Activated CD4-positive, alpha-beta T cell treated with anti-CD3 and anti-CD28 coated beads, Interleukin-2, amount 10 ng/mL, durations not matched to agents 7 days and 5 days (primary cell): ENCODE measurements at places on chromosomes 12 and 14. TPM values are rescaled to one million over a fixed set of nuclear protein-coding genes. Genes with fewer than 3 reads are reported as not detected.

The TMEM106C gene
- 145 TPM for total RNA-seq

The ANG gene
- total RNA-seq, result 1.6 TPM

- DNase-seq, result no peak
These were observed 35.2 kb upstream of the RIC8B start for GRCh38 chr12:106739318-106739717.

DNA sequence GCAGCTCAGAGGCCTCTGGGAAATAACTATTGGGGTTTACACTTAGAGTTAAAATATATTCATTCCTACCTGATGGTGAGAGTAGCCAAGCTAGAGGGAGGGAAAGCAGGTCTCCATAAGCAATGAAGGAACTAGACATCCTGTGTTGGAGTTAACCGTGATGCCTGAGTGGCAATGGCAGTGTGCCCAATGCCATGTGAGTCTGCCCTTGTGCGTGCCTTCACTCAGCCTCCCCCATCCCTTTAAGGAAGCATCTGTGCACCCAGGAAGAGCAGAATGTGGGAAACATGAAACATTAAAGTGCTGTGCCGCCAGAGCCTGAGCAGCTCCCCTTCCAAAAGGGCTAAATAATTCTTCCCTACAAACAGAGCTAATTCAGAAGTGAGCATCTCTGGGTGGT, 76.3 kb downstream of the COX16 start:
- no peak for DNase-seq

GRCh38 chr14:90836692-90837063, 20.4 kb upstream of the TTC7B start:
- DNase-seq, result no peak

GRCh38 chr12:11669348-11669747, 19.9 kb downstream of the ETV6 start:
- DNase-seq, result no peak

DNA sequence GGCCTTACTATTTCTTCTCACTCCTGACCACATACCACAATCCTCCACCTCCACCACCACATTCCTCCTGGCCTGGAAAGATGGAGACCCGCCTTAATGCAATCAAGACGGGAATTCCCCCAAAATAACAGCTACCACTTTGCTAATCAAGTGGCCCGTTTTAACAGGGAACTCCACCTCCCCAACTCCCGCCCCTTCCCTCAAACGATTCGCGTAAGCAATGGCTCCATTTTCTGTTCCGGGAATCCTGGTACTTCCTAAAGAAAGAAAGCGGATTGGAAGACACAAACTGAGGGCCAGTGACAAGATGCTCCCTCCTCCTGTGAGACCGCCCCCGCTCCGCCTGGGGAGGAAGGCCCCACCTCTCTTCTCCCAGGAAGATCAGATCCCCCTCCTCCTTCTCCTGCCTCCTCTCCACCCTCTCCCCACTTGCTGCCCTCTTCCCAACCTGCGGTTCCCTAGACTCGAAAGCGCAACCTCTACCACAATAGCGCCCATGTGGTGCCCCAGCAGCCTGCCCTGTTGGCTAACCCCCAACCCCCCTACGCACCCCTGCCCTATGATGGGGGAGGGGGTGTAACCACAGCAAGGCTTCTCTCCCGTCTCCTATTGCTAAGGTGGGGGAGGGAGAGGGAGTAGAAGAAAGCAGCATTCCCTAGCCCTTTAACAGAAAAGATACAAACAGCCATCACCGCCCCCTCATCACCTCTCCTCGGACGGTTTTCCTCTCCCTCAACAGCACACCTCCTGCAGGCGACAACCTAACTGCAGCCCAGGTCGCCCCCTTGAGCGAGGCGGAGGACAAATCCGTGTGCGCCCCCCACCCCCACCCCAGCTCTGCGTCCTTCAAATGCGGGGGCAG, 777 bp downstream of the ARF3 start:
- DNase-seq, result no peak

GRCh38 chr12:103799857-103800771, 40.9 kb downstream of the NT5DC3 start:
- no peak for DNase-seq

GRCh38 chr14:61570549-61571290, 124.6 kb upstream of the HIF1A start:
- no peak for DNase-seq

DNA sequence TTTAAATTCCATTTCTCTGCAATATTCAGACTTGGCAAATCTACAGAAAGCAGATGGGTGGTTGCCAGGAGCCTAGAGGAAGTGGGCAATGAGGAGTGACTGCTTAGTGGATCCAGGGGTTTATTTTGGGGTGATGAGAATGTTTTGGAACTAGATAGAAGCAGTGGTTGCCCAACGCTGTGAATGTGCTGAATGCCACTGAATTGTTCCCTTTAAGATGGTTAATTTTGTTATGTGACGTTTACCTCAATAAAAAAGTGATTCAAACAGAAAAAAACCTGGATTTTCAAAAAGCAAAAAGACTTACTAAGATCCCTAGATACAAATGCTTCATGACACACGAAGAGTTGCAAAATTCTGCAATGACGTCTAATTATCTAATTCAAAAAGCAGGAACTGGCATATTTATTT, 34.2 kb downstream of the DAO start:
- DNase-seq, result no peak

The PLA2G1B gene
- total RNA-seq, result not detected

The CARMIL3 gene
- 1.1 TPM for total RNA-seq

- no peak for DNase-seq
These were observed 653.3 kb upstream of the MIS18BP1 start for GRCh38 chr14:45906257-45906656.

The KRT7 gene
- 2.5 TPM for total RNA-seq

DNA sequence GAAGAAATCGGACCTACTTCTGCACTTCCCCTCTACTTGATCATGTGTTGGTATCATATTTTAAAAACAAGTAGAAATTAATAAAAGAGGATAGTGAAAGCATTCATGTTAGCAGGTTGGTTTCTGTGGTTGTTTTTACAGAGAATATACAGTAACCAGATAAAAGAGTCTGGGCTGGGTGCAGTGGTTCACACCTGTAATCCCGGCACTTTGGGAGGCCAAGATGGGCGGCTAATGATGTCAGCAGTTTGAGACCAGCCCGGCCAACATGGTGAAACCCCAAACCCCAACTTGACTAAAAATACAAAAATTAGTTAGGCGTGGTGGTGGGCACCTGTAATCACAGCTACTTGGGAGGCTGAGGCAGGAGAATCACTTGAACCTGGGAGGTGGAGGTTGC, 55.9 kb downstream of the LRP6 start:
- peak; percentile 49 for DNase-seq
